Ovary (tissue), 10 donors: ENCODE measurements at places on chromosomes 6 and 20. TPM values are rescaled to one million over a fixed set of nuclear protein-coding genes. Genes with fewer than 3 reads are reported as not detected.

DNA sequence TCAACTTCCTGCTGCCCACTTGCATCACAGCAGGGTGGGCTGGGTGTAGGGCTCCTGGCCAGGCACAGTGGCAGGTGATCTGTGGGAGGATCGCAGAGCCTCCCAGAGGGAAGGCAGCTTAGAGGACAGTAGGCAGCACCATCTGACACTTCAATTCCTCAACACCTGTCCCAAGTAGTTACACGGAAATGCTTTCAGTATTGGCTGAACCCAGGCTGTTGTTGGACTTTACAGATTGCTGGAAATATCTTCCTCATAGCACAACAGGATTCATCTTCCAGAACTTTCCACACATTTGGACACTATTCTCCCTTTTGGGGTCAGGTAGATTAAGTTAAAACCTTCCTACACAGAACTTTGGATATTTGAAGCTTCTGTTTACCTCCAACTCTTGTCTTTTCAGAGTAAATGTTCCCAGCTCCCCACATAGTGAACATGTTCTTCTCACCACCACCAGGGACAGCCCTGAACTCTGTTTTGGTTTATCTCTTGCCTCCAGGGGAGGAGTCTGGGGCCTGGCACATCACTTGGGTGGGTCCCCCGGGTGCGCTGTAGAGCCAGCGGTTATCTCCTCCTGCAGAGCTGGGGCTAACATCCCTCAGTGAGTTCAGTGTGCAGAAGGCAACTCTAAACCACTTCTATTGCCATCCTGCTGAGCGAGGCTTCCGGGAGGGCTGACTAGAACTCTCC, 3.5 kb upstream of the SLC22A2 start:
- no peak for DNase-seq

Gene CD93
- 42.1 TPM for polyA plus RNA-seq

Gene MLIP
- polyA plus RNA-seq: 0.05 TPM

- DNase-seq: no peak
These were observed 313.5 kb downstream of the SLC35F1 start for GRCh38 chr6:118220429-118221128.
